ENCODE measurements at places on chromosomes 12 and 14.

DNA sequence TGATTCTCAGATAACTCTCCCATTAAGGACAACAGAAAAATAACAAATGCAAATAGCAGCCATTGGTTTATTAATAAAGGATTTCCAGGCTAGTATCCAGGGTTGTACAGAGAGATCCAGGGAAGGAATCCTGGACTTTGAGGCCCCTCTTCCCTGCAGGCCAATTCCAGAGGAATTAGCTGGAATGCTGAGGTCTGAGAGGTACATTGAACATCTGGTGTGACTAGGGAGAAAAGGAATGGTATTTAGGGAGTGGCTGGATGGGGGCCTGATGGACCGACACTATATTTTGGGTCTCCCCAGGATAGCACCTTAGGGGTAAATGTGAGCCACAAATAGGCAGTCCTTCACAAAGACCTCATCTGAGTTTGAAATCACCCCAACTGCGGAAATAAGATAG, 924.5 kb downstream of the AACS start:
- DNase-seq, result no peak

GRCh38 chr14:56046546-56046945, 71.7 kb upstream of the PELI2 start:
- no peak for DNase-seq

- no peak for DNase-seq
Observed at GRCh38 chr12:77163074-77164038, 98.0 kb upstream of the E2F7 start.

DNA sequence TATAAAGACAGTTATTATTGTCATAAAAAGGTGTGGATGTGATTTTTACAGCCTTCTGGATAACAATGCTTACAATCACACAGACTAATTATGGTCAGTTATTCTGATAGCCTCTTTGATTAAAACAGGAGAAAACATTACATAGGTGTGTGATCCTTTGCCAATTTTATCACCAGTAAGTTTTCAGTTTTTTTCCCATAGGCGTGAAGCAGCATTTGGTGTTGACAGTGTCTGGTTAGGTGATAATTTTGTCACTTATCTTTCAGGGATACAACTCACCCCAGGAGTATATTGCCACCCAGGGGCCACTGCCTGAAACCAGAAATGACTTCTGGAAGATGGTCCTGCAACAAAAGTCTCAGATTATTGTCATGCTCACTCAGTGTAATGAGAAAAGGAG, 208.8 kb downstream of the EPS8 start:
- DNase-seq, result no peak
